ENCODE measurements at places on chromosomes 11 and 22.
A peak's percentile ranks its signal among the peaks of the same experiment; 100 is the strongest.

DNA sequence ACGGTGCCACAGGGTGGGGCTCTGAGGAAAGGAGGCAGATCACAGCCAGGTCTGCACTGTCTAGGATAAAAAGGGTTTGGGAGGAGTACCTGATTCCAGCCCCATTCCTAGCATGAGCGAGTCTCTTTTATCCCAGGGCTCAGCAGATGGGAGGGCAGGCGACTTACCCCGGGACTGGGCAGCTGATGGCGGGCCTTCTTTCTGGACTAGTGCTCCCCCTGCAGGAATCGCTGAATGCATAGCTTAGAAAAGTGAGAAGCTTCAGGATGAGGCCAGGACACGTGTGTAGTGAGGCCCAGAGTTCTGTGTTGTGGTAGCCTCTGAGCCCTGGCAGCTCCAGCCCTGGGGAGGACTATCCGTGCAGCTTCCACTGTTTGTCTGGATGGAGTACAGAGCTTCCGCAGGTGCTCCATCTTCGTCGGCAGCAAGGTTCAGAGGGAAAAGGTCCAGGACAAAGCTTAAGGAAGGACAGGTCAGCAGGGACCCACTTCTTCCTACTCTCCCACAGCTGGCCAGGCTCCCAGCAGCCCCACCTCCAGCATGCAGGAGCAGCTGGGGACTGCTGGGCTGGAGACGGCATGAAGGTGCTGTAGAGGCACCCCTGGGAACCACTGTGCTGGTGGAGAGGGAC is 30.4 kb downstream of the COMMD9 start:
- DNase-seq = peak; percentile 18

DNA sequence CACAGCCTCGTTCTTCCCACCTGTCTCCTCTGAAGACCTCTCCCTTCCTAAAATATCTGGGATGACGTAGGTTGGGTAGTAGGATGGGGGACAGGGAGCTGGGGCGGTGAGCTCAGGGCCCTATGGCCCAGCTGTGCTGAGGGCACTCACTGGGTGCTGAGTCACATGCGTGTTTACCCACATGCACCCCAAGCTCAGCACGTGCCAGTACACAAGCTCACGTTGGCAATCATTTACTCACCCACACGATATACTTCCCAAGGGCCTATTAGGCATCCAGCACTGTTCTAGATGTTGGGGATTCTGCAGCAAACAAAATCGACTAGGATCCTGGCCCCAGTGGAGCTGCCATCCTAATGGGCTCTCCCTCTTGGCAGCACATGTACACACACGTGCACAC is 28.7 kb downstream of the ARAP1 start:
- no peak for DNase-seq

- no peak for DNase-seq
Observed at GRCh38 chr22:19761725-19762567, 1.4 kb downstream of the TBX1 start.

- DNase-seq = no peak
Observed at GRCh38 chr11:10263929-10264328, 30.1 kb downstream of the SBF2 start.

DNA sequence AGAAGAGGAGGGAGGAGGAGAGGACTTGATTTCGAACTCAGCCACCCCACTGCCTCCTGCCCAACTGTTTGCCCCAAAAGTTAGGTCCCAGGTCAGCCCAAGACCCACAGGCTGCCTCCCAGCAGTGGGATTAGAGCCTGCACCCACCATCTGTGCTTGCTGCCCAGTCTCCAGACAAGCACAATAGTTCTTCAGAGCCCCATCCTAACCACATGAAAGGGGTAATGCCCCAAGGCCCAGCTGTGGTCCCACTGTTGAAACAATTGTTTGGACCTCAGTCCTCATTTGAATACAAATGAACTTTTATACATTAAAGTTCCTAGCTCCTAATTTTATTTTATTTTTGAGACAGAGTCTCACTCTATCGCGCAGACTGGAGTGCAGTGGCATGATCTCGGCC is 5.4 kb upstream of the VPS51 start:
- DNase-seq = no peak

DNA sequence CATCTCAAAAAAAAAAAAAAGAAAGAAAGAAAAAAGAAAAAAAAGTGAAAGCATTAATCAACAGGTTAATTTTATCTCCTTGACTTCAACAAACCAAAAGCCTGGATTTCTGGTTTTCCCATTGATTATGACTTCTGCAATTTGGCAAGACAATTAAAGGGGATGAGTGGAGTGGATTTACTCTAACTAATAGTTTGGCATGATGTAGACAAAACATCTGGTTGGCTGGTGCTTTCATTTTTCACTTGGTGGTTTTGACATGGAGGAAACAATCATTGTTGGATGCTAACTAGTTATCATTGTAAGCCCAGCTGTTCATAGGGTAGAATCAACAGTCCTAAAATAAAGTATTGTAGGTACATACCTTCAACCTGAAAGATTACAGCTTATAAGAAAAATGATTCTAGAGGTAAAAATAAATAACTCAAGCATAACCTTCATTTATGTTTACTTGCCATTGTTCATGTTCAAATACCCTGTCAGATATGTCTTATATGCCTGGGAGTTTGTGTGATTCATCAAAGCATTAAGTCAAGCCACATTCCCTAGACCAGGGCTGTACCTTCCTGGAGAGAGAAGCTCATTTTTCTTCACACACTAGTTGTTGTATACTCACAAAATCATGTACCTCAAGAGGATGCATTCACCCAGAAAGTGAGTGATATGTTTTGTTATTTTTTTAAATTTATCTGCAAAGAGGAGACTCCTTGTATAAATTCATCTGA is 15.1 kb downstream of the FIBIN start:
- no peak for DNase-seq

All from thymus (tissue), 14 donors.